ENCODE measurements at places on chromosomes 11 and 22.

DNA sequence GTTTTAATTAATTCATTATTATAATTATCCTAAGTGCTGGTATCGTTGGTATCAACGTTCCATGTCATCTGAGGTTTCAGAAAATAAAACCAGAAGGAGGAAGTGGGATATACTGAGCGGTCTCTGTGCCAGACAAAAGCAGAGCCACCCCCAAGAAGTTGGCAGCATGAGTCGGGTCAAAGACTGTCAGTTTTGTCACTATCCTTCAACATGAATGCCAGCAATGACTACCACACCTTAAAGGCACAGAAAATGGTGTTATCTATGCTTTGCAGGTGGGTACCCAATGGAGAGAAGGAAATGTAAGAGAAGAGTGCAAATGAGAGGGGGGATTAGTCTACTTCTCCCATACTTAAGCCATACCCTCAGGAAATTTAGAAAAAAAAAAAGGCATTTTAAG lies 408.5 kb downstream of the OPCML start:
- DNase-seq: no peak

DNA sequence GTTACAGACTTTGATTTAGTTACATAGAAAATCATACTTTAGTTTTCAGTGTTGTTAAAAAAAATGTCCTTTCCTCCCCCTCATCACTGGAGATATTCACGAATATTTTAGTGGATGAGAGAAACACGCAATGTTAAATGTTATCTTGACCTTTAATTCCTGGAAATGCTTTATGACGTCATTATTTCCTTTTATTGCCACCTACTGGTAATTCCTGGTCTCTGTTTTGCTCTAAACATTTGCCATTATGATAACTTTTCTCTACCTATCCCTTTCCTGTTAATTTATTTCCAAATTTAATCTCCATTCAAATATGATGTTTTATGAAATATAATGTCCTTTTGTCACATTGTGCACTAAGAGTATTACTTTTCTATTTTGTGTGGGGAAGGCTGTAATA lies 770.6 kb downstream of the FAM181B start:
- no peak for DNase-seq

DNA sequence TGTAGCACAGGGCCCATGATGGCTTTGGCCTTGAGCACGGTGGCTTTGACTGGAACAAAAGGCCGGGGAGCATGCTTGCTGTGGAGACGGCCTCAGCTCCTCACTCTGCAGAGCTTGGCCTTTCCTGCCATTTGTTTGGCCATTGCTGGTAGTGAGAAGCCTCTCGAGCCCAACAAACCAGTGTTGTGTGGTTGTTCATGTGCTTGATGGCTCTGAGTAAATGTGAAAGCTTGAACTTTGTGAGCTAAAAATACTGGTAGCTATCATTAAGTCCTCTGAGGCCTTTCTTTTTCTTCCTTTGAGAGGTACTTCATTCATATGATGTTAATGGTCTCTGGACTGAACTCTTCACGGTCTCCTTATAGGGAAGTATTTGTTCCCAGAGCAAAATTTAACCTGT lies 39.6 kb downstream of the NAT10 start:
- DNase-seq: no peak

DNA sequence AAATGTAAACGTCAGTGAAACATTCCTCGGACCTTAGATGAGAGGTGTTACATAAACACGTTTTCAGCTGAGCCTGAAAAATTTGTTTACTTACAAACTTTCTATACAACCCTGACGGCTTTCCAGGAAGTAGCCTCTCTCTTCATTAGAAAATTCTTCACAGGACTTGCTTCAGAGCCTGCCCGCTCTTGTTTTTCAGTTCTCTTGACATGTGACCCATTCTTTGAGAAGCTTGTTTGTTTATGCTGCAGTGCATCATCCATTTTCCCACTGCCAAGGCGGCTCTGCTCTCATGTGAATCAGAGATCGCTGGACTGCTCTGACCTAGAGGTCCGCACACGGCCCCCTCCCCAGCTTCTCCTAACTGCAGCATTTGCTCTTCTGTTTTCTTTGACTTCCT lies 47.9 kb upstream of the ARHGAP42 start:
- DNase-seq: no peak

DNA sequence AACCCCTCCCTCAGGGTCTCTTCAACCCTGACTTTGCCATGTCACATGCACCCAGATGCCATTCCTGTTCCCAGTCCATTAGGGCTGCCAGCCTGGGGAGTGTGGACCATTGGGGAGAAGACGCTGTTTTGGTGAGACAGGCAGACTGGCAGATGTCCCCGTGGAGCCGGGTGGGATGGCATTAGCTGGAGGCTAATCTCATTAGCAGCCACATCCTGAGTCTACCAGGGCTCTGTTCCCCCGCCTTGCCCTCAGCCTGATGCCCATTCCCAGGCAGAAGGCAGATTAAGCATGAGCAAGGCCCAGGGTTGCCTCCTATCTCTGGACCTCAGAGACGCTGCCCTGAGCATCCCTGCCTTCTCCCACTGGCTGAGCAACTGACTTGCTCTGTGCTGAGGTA lies 46.4 kb upstream of the ALX4 start:
- no peak for DNase-seq

GRCh38 chr11:22162756-22163155 lies 30.1 kb upstream of the ANO5 start:
- DNase-seq: no peak

DNA sequence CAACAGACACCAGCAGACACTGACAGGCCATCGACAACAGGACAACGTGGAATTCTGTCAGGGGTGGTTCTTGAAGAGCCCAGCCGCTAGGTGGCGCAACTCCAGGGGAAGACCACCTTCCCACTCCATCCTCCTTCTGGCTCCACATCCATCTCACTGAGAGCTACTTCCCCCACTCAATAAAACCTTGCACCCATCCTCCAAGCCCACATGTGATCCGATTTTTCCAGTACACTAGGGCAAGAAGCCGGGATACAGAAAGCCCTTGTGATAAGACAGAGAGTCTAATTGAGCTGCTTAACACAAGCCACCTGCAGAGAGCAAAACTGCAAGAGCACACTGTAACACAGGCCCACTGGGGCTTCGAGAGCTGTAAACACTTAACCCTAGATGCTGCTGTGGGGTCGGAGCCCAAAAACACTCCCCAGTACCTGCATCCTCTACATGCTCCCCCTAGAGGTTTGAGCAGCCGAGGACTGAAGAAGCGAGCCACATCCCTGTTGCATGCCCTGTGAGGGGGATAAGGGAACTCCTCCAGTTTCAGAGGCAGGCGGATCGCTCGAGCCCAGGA lies 11.5 kb upstream of the RAB39A start:
- DNase-seq: no peak

GRCh38 chr11:13826505-13827278 lies 135.8 kb upstream of the SPON1 start:
- no peak for DNase-seq

GRCh38 chr11:128728767-128729587 lies 35.1 kb downstream of the FLI1 start:
- DNase-seq: no peak

DNA sequence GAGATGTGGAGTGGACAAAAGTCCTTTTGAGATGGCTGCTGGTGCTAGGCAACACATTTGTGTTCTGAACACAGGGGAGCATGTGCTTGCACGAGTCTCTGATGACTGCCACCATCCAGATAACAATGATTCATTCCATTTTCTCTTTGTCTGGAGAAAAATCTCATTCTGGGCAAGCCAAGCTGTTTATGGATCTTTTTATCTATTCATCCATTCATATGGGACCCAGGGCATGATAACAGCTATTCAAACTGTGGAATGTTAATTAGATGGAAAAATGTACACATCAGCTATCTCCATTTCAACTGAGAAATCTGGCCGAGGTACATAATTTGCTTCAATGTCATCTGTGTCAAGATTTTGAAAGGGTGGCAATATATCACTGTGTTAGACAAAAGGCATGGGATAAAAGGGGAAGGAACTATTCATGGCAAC lies 117.5 kb upstream of the ZBED5 start:
- DNase-seq: no peak

DNA sequence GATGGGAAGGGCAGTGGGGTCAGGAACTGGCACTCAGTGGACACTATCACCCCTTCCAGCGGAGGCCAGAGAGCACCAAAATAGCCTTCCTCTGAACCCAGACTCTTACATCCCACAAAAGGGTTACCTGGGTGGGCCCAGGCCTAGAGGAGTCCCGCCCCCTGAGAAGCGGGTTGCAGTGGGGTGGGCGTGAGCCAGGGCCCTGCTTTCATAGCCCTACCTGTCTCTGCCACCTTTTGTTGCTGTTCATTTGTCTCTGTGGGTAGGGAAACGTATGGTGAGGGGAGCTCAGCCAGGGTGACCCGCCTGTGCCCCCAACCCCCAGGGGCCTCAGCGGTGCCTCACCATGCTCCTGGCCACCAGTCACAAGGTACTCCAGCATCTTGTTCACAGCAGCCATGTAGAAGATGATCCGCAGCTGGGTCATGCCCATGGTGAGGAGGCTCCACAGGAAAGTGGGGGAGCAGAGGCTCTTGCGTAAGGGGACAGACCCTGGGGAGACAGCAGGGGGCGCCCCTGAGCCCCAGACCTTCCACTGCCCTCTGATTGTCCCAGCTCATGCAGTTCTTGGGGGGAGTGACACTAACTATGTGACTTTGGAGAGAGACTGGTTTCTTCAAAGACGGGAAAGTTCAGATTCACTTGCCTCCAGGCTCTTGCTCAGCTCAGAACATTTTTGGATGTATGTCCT lies 24.0 kb downstream of the SLC43A1 start:
- DNase-seq: no peak

GRCh38 chr11:123055191-123055901 lies 6.6 kb downstream of the HSPA8 start:
- no peak for DNase-seq

DNA sequence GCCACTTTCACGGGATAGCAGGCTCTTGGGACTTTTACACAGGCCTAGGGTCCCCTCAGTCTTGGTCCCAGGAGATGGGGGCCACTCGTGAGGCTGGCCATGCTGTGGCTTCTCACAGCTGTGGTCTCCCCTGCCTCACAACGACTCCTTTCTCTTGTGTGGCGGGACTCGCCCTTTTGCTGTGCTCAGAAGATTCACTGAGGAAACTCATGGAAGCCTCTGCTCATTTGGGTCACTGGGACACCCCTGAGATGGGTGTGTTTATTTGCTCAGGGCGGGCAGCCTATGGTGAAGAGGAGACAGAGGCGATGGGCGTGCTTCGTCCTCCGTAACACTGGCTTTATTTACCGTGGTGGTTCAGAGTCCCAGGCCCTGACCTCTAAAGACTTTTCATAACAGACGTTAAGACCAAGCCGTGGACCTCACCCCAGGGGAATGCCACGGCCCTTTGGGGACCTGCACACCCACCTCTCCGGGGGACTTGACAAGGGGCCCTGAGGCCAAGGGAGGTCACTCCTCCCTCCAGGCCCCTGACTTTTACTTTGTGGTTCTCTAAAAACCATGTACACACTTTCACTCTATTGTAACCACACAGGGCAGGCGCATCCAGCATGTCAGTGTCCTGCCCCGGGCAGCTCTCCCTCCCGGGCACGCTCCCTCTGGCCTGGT lies 15.5 kb downstream of the TEF start:
- DNase-seq: no peak

GRCh38 chr11:126319374-126319740 lies 15.5 kb downstream of the DCPS start:
- no peak for DNase-seq

DNA sequence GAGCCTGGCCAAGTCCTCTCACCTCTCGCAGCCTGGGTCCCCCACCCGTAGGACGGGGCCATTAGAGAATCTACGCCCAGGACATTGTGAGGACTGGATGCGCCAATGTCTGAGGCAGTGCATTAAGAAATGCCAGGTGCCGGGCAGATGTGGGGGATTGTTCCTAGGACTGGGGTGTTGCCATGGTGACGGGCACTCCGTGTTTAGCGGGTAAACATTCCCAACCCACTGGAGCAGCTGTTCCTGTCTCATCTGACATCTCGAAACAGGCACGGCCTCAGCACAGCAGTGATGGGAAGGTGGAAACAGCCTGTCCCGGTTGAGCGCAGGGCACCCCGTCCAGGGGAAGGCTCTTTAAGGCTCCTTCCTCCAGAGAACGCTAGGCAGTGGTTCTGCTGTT lies 99.6 kb upstream of the RTL6 start:
- DNase-seq: no peak

- DNase-seq: no peak
These were observed 170.4 kb downstream of the SWAP70 start for GRCh38 chr11:9834291-9834690.

GRCh38 chr11:121099885-121100284 lies 1.2 kb upstream of the TECTA start:
- no peak for DNase-seq

- no peak for DNase-seq
These were observed 292.5 kb downstream of the BRD1 start for GRCh38 chr22:49535126-49535525.

GRCh38 chr11:122692444-122692843 lies 36.9 kb downstream of the UBASH3B start:
- no peak for DNase-seq

- no peak for DNase-seq
These were observed 46.2 kb downstream of the CSNK2A3 start for GRCh38 chr11:11306855-11307254.
